ENCODE measurements at places on chromosomes 2 and 18.

DNA sequence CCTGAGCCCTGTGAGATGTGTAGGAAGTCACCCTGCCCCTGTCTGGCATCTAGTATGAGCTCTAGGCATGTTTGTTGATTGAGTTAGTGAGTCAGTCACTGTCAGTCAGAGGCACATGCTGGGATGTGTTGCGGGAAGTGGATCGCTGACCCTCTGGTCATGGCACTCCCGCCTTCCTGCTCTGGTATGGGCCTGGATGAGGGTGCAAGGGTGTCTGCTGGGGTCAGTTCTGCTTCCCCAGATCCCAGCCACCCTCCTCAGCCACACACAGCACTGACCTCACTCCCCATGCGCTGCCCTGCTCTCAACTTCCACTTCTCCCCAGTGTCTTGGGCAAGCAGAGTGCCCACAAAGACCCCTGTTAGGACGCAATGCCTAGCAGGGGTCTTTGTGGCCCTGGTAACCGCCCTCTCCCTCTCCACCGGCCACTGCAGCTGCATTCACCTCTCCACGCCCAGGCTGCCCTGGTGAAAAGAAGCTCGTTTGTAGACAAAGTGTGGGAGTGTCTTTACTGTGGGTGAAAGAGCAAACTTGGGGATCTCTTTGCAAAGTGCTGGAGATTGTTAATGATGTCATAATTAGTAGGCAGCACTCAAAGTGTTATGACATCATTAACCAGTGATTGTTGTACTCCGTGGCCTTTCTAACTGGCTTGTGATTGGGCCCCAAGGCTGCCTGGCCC lies 252.1 kb downstream of the LDLRAD4 start:
- DNase-seq, result no peak

DNA sequence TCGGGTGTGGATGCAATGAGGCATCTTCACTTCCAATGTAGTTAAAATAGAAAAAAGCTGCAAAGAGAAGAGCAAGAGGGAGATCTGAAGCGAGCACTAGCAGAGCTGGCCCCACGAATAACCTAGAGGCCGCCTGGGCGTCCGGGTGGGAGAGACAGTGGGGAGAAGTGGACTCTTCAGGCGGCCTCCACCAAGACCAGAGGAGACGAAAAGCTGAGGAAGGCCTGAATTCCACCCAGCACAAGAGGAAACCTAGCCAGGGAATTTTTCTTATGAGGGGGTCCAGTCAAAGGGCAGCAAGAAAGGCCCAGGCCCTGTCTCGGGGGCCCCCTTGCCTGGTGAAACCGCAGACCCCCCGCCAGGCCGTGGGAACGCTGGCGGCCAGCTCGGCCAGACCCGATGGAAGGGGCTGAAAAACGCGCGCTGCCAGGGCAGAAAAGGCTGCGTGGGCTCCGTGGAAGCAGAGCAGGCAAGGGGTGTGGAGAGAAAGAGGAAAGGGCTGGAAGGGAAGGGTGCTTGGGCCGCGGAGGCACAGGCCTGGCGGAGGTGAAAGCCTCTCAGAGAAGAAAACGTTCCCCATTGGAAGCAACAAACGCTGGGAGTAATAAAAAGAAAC lies 69.2 kb downstream of the KCTD1 start:
- DNase-seq, result no peak

DNA sequence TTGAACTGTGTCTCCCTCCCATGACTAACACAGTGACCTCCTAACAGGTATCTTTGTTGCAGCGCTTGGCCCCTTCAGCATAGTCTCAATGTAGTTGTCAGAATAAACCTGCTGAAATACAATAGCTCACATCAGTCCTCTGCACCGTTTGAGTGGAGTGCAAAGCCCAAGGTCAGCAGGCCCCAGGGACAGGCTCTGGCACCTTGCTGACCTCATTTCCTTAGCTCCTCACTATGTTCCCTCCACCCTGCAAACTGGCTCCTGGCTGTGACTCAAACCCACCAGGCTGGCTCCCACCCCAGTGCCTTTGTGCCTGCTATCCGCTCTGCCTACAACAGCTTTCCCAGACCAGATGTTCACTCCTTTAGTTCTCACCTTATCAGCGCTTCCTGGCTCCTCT lies 146.7 kb downstream of the LRATD1 start:
- no peak for DNase-seq

DNA sequence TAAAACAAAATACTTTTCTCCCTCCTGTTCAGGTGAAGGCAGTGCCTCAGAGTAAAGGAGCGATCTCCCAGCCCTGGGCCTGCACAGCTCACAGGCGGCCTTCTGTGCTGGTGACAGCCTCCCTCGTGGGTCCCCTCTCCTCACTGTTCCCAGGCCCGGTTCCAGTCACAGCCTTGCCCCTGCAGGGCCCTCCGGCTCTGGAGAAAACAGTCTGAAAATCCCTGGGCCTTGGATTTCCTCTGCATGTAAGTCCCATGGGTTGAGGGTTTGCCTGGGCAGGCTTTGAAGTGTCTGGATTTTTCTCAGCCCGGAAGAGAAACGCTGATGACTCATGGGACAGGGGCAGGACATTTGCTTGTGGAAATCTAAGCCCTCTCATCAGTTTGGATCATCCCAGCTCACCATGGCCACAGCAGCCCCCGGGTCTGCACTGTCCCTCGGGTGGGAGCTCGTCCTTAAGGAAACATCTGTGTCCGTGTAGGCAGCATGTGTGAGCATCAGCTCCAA lies 186.1 kb upstream of the RAB12 start:
- DNase-seq, result peak; percentile 75

DNA sequence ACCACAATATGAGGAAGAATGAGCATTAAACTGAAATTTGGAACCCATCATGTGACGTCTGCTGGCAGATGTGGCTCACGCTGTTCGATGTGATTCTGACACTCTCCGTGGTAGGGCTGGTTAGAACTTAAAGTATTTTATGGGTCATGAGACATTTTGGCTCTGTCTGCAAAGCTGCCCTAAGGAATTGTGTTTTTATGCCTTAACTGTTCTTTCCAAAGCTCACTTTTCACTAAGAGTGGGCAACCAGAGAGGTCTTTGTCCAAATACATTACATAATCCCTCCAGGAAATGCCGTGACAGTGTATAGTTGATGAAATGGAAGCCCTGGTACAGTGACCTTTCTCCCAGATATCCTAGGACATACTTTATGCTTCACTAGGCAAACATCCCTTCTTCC lies 119.1 kb downstream of the AQP4 start:
- peak; percentile 49 for DNase-seq

DNA sequence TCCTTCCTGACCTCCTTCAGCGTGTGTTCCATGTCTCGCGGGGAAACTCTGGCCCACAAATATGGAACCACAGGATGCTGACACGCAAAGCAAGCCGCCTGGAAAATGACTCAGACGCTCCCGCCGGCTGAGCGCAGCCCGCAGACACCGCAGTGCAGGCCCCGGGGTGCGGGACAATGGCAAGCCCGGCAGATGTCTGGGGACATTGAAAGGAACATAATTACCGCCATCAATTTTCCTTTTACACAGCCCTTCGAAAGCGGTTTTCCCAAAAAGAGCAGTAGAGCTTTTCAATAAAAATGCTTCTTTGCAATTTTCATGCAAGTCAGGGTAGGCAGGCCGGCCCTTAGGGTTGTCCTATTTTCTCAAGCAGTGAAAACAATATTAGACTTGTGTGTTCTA lies 159.2 kb upstream of the SH3BP4 start:
- peak; percentile 37 for DNase-seq

GRCh38 chr2:58427572-58428095 lies 186.5 kb upstream of the FANCL start:
- peak; percentile 40 for DNase-seq

GRCh38 chr2:152822676-152823075 lies 104.3 kb downstream of the ARL6IP6 start:
- DNase-seq, result no peak

DNA sequence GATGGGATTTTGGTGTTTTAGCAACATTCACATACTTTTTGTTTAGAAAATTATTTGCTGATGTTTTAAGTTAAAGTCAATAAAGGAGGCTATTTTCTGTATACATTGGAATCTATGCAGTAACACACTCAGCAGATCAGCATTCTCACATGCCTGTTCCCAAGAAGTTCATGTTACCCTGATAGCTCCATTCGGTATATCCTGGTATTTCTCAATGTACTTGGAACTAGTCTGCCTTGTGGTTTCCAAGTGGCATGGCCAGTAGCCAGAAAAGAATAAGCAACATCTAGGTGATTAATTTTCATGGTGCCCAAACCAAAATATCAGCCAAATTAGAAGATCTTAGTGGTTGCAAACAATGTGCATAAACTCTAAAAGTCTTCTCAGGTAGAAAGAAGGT lies 5.2 kb upstream of the NCAPH start:
- peak; percentile 37 for DNase-seq

DNA sequence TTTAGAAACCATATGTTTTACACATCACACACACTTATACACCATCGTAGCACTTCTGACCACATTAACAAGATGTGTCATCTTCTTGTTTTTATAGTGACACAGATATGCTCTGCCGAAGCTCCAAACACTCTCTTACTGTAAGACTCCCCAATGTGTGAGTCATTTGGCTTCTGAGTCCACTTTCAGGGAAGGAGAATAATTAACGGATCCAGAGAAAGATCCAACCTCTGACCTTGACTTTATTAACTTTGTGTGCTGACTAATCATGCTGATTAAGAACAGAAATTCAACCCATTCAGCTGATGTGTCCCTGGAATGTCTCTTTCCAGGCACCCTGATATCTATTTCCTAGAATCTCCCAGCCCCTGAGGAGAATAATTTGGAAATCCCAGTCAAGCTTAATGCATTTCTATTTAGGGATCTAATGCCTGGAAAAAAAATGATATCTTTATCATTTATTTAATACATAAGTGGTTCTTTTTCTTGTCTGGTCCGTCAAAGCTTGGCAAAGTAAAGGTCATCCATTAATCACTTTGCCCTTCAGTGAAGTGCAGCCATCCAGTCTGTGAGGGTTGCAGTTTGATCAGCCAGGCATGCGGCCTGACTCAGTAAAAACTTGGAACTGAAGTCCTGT lies 615.8 kb upstream of the SYT4 start:
- peak; percentile 91 for DNase-seq

GRCh38 chr2:168465594-168465993 lies 9.5 kb downstream of the CERS6 start:
- DNase-seq, result no peak

GRCh38 chr18:66676699-66677098 lies 72.8 kb upstream of the CDH19 start:
- DNase-seq, result no peak

DNA sequence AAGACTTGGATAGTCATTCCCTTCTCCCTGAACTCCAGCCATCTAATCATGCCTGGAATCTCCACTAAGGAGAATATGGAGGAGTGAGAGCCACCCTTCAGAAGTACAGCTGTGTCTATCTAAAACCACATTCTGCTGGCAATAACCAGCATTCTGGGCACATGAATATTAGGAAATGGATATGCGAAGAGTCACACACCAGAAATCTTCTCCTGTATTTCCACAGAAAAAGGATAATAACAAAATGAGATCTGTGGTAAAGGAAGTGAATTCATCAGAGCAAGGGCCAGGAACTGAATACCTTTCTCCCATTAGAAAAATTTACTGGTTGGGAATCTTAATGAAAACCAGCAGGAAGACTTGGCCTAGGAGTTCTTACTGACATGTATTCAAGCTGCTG lies 218.8 kb downstream of the SCG2 start:
- DNase-seq, result peak; percentile 29

DNA sequence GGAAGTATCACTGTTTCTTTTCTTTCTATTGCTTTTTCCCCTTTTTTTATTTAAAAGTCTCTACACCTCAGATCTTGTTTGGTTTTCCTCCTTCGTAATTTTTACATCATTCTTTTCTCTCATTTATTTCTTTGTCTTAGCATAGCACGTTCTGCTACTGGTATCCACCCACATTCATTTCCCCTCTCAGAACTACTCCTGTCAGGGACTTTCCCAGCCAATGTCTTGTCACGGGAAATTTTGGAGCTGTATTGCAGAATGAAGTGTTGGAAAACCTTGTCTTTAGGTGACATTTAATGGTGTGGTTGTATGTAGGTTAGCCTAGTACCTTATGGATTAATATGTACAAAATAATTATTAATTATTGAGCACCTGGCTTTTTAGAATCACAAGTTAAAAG lies 34.0 kb downstream of the TTLL4 start:
- DNase-seq, result no peak

DNA sequence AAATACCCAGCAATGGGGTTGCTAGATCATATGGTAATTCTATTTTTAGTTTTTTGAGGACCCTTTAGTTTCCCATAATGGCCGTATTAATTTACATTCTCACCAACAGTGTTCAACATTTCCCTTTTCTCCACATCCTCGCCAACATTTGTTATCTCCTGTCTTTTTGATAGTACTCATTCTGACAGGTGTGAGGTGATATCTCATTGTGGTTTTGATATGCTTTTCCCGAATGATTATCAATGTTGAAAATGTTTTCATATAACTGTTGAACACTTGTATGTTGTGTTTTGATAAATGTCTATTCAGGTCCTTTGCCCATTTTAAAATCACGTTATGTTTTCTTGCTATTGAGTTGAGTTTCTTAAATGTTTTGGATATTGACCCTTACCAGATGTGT lies 5.8 kb upstream of the RIF1 start:
- DNase-seq, result no peak

DNA sequence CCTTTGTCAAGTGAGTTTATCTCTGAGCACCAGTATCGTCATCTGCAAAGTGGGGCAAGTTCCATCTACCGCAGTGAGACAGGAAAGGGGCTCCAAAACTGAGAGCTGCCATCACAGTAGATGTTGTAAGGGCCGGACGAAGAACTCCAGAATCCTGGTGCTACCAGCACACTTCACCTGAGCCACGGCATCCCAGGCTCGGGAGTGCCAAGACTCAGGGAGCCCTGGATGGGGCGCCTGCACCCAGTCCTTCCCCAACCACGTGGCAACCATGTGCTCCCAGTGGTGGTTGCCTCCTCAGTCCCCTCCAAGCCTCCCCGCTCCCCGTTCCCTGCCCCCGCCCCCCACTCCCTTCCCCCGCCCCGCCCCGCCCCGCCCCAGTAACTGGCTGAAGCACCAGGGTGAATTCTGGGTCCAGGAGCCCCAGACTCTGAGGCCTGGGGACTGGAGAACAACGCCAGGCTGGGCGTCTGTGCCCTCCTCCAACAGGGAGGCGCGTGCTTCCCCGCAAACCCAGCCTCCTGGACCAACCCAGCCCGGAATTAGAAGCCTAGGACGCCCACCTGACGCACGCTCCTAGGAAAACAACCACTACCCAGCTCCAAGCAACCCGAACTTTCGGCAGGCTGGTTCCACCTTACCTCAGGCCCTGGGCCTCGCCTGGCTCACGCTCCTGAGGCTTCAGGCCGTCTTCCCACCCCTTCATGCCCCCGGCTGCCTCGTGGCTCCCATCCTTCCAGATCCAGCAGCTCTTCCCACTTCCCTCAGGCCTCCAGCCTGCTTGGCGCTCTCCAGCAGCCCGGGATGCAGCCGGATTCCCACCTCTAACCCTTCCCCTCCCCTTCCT lies 67.6 kb downstream of the LAMA3 start:
- no peak for DNase-seq

DNA sequence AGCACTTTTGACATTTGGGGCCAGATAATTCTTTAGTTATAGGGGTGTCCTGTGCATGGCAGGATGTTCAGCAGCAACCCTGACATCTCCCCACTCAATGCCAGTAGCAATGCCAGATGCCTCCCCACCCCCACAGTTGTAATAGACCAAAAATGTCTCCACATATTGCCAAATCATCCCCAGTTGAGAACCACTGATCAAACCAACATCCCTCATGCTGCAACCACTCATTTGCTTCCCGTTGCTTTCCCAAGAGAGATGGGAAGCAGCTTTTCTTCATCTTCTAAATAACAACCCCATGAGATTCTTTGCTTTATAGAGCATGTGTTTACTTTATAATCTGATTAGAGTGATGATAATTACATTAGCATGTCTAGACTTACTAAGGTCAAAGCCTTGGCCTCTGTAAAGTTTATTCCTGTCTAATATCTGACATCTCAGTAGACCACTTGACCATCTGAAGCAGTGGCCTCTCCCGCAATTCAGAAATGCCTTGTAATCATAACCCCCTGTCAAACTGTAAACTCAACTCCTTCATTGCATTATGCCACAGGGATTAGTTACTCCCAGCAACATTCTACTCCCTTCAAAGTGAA lies 28.7 kb upstream of the C1D start:
- DNase-seq, result no peak

Measured in EL (cell line).